ENCODE measurements at places on chromosomes 3 and 15.

DNA sequence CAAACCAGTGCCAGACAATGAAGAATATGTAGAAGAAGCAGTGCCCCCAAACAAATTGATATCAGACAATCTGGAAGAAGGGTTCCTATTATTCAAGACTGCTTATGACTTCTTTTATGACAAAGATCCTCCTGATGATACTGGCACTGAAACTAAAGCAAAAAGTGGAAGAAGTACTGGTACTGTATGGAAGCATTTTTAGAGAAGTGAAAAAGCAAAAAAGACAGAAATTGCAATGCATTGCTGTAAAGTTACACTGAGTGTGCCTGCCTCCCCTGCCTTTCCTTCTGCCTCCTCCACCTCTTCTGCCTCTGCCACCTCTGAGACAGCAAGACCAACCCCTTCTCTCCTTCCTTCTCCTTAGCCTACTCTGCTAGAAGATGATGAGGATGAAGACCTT, 167.6 kb downstream of the PLCL2 start:
- no peak for DNase-seq

DNA sequence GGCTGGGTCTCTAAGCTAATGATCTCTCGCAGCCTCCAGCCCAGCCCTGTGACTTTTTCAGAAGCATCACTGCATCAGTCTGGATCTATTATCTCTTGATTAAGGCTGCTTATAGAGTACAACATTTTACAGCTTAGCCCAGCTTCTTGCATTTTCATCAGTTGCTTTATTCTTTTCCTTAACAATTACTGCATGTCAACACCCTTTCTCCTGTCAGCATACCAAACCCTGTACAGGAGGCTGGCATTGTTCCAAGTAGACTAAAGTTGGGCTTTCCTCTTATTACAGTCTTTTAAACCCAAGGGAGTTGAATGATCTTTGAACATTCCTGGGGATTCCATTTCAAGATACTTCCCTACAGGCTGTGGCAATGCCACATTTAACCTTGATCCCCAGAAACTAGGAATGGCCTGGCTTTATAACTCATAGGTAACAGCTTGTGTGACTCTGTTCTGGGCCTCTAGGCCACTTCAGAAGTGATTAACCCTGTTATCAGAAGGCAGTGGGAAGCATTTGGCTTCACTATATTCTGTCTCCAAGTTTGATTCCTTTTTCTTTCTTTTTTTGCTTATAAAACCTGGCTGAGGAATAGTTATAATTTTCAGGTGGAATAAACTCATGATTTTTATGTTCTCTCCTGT, 182.9 kb downstream of the KCNMB2 start:
- no peak for DNase-seq

GRCh38 chr15:63499611-63500010, 4.8 kb upstream of the USP3 start:
- no peak for DNase-seq

DNA sequence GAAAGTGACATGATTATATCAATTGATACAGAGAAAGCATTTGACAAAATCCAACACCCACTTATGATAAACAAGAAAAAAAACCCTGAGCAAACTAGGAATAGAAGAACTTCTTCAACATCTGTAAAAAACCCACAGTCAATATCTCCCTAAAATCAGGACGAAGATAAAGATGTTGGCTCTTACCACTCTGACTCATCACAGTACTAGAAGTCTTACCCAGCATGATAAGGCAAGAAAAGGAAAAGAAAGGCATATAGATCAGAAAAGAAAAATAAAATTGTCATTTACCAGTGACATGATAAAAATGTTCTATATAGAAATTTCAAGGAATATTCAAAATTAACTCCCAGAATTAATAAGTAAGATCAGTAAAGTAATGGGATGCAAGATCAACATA, 7.2 kb upstream of the FBXW12 start:
- no peak for DNase-seq

DNA sequence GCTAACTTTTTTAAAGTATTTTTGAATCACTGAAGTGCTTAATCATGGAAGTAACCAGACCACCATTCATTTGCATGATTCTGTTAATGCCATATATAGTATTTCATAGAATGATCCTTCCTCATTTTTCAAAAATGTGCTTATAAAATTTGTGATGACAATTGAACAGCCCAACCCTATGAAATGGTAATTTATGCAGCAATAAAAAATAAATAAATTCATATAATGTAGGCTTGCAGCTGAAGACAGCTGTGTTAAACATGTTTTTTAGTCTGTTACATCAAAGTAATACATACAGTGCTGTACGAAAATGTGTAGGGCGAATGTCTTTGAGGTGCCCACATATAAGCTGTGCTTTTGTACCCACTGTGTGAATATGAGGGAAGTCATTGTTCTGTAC, 131.7 kb downstream of the FILIP1L start:
- no peak for DNase-seq

DNA sequence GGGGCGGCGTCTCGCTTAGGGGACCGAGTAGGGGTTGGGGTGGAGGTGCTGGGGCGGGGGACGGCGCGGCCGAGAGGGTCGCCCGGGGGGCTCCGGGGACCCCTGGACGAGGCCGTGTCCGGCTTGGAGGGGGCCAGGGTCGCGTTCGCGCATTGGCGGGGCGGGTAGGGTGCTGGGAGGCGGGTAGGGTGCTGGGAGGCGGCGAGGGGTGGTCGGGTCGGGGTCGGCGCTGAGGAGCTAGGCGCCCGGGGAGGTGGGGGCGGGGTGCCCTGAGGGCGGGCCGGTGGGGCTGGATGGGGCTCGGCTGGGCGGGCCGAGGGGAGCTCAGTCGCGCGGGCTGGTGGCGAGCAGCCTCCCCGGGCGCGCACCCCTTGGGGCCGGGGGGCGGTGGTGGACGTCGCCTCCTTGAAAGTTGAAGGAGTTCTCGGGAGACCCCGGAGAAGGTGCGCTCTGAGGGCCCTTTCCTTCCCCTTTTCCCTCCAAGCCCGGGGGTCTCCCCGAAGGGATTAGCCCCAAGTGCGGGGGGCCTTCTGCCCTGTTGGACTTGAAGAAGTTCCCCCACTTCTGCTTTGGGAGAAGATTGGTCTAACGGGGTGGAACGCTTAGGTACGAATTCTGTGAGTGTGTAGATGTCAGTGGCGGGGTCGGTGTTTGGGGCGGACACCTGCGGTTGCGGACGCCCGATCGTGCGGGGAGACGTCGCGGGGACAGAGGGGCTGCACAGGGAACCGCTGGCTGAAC, 543 bp downstream of the MEF2A start:
- DNase-seq: no peak

GRCh38 chr15:37135225-37135624, 34.9 kb upstream of the MEIS2 start:
- no peak for DNase-seq

- DNase-seq: no peak
These were observed 56.6 kb downstream of the CEP63 start for GRCh38 chr3:134542287-134542958.

- no peak for DNase-seq
These were observed 12.7 kb downstream of the SOX2 start for GRCh38 chr3:181724192-181724965.

- peak; percentile 40 for DNase-seq
These were observed 436.1 kb downstream of the CHL1 start for GRCh38 chr3:632571-633170.

- no peak for DNase-seq
These were observed 31.4 kb downstream of the ALS2CL start for GRCh38 chr3:46661776-46662766.

- no peak for DNase-seq
These were observed 143.8 kb downstream of the NEO1 start for GRCh38 chr15:73196113-73196512.

DNA sequence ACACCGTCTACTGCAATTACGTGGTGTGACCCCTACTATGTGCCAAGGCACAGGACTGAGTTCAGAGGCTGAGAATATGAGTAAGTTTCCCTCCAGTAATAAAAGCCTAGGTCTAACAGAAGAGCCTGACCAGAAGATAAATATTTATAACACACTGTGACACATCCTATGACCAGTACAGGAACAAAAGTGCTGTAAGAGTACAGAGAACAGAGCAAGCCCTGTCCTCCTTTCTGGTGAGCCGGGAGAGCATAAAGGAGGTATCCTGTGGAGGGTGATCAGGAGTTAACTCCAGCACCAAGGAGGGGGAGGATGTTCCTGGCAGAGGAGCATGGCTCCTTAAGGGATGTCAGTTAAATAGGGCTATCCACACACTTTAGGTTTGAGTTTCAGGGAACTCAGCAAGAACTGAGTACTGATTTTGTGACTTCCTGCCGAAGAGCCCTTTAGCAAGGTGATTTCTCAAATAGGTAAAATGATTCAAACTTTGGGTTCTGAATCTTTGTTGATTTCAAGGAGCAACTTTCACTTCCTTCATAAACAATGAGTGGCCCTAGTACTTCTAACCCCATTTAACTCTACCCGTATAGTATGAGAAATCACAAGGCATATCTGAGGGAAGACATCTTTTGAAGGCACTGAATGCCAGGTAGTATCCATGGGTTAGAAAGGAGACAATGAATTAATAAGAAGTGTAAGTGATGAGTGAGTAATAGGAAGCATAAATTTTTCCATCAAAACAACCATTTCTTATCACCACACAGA, 198.0 kb downstream of the THRB start:
- DNase-seq: no peak

- no peak for DNase-seq
These were observed 28.2 kb downstream of the B3GNT5 start for GRCh38 chr3:183281126-183281797.

GRCh38 chr3:15823092-15823491, 25.3 kb upstream of the ANKRD28 start:
- DNase-seq: no peak

DNA sequence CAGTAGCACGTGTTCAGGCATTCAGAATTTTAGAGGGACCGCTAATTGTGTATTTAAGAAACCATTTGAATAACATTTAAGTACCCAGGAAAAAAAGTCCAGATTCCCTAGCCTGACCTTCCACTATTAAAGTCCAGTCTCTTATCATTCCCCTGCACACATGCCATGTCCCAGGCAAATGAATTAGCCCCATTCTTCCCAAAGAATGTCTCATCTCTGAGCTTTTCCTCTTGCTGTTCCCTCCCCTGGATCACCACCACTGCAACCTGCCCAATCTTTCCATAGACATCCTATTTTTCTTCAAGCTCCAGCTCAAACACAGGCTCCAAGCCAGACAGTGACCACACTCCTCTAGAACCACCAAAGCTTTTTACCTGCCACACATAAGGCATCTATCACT, 25.9 kb downstream of the PLD1 start:
- no peak for DNase-seq

DNA sequence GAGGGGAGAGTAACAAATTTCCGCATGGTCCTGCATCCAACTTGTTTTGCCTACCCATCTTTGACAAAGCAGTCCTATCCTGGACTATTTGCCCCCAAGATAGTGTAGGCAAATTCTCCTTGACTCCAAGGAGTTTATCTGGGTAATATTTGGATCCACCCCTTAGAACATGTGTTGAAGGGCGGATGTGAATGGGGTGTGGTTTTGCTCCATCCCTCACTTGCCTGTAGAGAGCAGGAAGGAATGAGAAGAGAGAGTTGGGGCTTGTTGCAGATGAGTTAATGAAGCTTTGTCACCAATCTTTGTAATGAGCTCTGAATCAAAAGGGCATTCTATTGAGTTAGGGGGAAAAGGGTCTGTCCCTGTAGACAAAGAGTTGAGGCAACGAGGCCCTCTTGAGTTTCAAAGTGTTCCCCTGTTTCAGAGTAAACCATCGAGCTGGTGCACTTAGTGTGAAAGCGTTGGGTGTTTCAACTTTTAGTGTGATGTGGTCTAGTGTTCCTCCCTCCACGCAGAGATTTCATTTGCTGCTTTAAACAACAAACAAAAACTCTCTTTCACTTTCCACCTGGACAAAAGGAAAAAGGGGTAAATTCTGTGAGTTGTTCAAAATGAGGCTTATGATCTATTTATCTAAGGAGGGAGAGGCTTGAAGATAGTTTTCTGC, 42.2 kb upstream of the PPARG start:
- DNase-seq: no peak

Data from small intestine (tissue), 16 donors.